ENCODE measurements at places on chromosomes 4 and X. TPM values are rescaled to one million over a fixed set of nuclear protein-coding genes. Genes with fewer than 3 reads are reported as not detected.

The REELD1 gene
- total RNA-seq = not detected

The CLTRN gene
- total RNA-seq = 1.0 TPM

The LIN54 gene
- total RNA-seq = 20.1 TPM

The GABRG1 gene
- total RNA-seq = not detected

The ATP1B4 gene
- 367 TPM for total RNA-seq

The UBQLN2 gene
- total RNA-seq = 22.8 TPM

The ETDA gene
- not detected for total RNA-seq

The PDGFRA gene
- total RNA-seq = 138 TPM

The BANK1 gene
- total RNA-seq = 1.1 TPM

The IGSF1 gene
- 69.3 TPM for total RNA-seq

The GPR78 gene
- total RNA-seq = 1.3 TPM

The TSPAN6 gene
- 28.4 TPM for total RNA-seq

The TRIM2 gene
- 56.7 TPM for total RNA-seq

The OPRPN gene
- total RNA-seq = not detected

All from tongue (tissue), 3 donors.